Stimulated activated CD4-positive, alpha-beta T cell treated with anti-CD3 and anti-CD28 coated beads, Interleukin-15, amount 100 ng/mL, for 48 hours (primary cell): ENCODE measurements at places on chromosomes 3 and 15.

- DNase-seq, result no peak
Observed at GRCh38 chr15:63353887-63354286, 27.8 kb downstream of the CA12 start.

GRCh38 chr3:109532257-109533216 is 195.2 kb upstream of the DPPA4 start:
- no peak for DNase-seq

DNA sequence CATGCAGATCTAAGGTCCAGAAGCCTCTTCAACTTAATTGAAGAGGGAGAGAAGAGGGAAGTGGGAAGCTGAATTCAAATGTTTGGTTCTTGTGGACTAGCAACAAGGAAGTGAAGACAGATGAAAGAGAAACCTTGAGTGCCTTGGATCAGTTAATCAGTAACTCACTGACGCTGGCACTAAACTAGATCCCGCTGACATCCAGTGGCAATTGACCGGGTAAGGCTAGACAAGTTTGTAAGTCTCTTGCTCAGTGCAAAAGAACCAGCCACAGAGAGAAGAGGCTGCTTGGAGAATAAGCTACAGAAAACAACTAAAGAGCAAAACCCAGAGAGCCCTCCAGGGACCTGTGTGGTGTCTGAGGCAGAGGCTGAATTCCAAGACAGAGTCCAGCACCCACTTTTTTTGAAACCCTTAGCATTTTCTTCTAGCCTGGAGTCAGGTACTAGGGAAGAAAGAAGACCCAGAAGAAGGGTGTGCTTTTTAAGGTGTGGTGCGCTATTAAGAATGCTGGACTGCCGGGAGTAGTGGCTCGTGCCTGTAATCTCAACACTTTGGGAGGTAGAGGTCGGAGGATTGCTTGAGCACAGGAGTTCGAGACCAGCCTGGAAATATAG is 6.9 kb downstream of the PLCH1 start:
- no peak for DNase-seq

GRCh38 chr15:66822576-66822975 is 120.5 kb downstream of the SMAD6 start:
- no peak for DNase-seq

- no peak for DNase-seq
Observed at GRCh38 chr3:139529662-139530061, 9.9 kb downstream of the RBP1 start.

DNA sequence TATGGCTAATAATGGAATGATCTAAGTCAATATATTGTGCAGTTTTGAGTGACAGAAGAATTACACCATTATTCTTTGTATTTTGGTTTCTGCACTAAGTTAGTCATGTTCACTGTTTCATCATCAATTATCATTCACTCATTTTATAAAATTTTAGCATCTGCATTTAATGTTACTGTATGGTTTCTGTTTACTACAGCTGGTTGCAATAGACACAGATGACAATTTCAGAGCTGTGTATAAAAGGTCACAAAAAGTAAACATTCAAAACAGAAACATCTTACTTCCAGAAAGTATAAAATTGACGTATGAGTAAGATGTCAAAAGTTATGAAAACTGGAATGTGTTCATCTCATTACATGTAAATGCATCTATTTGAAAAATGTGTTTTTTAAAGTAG is 111.1 kb upstream of the GBE1 start:
- DNase-seq, result no peak

DNA sequence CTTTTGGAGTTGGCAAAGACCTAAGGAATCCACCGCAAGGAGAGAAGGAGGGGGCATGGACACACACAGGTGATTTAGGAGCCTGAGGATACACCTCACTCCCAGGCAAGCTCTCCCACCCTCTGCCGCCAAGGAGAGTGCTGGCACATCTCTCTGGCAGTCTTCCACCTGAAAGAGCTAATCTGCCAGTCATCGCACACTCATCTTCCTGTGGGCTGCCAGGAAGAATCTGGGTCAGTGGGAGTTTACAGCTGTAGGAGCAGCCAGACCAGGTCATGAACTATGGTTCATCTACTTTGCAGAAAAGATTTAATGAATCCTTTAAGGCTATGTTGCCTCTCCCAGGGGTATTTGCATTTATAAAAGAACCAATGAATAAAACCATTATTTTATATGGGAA is 170.6 kb upstream of the TSC22D2 start:
- no peak for DNase-seq

- no peak for DNase-seq
Observed at GRCh38 chr15:90016721-90017120, 15.6 kb downstream of the ZNF710 start.

DNA sequence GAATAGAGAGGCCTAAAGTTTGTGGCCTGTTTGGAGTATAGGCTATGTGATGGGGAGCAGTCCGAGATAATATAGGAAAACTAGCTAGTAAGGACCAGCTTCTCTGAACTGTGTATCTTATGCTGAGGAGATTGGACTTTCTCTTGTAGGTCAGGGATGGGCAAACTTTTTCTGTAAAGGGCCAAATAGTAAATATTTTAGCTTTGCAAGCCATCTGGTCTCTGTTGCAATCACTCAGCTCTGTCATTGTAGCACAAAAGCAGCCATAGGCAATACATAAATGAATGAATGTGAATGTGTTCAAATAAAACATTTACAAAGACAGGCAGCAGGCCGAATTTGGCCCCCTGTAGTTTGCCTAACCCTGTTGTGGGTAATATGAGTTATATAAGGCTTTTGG is 24.5 kb downstream of the TMOD3 start:
- DNase-seq, result no peak

GRCh38 chr3:31193871-31194270 is 299.4 kb upstream of the GADL1 start:
- DNase-seq, result no peak

- peak; percentile 50 for DNase-seq
Observed at GRCh38 chr15:82849556-82850512, 40.4 kb downstream of the WHAMM start.

GRCh38 chr15:91872356-91873137 is 19.0 kb downstream of the SLCO3A1 start:
- DNase-seq, result no peak

DNA sequence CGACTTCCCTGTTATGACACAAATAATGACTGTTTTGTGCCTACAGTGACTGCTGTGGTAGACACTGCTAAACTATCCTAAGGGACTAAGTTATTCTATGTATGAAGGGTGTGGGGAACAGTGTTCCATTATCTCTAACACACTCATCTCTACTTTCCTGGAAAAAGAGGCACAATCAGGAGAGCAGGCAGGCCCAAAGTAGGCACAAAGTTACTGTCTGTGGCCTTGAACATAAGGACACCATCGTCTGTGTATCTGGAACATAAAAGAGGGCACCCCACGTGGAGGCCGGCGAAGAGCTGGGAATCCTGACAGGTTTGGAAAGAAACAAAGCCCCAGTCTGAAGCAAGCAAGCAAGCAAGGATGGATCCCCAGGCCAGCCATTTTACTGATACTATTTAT is 1.5 kb downstream of the ABCC5 start:
- DNase-seq, result no peak

- DNase-seq, result no peak
Observed at GRCh38 chr15:70280781-70281180, 183.1 kb upstream of the TLE3 start.

- DNase-seq, result peak; percentile 48
Observed at GRCh38 chr3:139111392-139112229, 66.9 kb upstream of the PRR23C start.

- DNase-seq, result no peak
Observed at GRCh38 chr3:5071061-5071460, 51.0 kb upstream of the ARL8B start.

GRCh38 chr15:93848490-93848889 is 382.9 kb upstream of the MCTP2 start:
- no peak for DNase-seq

GRCh38 chr15:73139041-73139743 is 86.9 kb downstream of the NEO1 start:
- DNase-seq, result no peak

GRCh38 chr3:114456742-114457141 is 162.9 kb downstream of the TIGIT start:
- no peak for DNase-seq

DNA sequence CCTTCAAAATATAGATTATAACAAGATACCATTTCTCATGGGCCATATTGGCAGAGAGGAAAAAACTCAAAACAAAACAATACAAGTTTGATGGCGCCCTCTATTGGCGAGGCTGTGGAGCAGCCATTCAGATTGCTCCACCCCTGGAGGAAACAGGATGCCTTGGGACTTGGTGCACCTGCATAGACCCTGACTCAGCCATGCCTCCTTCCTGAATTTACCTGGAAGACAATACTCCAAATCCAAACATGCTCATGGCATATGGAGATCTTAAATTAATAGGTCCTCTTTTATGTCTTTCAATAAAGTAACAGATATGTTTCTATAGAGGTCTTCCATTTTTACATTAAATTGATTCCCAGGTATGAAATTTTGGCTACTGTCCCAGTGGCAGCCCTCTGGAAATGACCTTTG is 90.0 kb downstream of the APBA2 start:
- DNase-seq, result peak; percentile 59

- DNase-seq, result no peak
Observed at GRCh38 chr3:71001303-71001830, 582.2 kb downstream of the FOXP1 start.

- DNase-seq, result no peak
Observed at GRCh38 chr15:62877276-62877857, 165.2 kb upstream of the TPM1 start.

- no peak for DNase-seq
Observed at GRCh38 chr3:101131767-101132166, 138.5 kb upstream of the ABI3BP start.

GRCh38 chr15:81093961-81094360 is 40.1 kb upstream of the CFAP161 start:
- DNase-seq, result no peak

DNA sequence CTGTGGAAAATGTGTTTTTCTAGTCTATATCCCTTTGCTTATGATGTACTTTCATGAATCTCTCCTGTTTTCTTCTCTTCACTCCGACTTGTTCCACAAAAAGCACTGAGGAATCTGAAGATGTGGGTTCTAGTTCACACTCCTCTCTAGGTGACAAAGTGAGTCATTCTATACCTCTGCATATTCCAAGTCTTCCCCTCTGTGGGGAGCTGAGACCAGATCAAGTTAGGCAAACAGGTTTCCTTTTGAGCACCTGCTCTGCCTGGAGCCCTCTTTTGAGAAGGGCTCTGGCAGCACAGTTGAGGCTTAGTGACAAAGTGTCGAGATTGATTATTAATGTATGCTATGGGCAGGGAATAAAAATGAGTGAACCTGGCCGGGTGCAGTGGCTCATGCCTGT is 82.4 kb upstream of the VGLL4 start:
- no peak for DNase-seq

DNA sequence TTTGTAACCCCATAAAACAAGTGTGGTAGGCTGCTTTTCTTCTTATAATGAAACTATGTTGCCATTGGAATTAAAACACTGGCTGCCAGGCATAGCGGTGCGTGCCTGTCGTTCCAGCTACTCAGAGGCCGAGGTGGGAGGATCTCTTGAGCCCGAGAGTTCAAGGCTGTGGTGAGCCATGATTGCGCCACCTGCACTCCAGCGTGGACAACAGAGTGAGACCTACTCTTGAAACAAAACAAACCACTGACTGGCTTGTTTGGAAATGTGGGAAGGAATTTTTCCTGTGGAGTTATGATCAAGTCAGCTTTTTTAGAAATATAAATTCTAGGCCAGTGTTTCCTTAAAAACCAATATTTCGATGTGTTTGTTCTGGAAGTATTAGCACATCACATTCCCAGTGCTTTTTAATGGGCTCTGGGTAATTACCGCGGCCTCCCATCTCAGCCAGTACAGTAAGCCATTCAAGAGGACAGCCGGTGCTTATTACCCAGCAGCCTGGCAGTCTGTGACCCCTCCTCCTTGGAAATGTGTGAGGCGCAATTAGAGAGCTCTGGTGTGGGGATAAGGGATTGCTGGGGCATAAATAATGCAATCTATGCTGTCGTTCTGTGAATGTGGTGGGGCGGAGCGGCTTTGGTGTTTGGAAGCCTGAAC is 58.3 kb upstream of the TRAK1 start:
- no peak for DNase-seq

DNA sequence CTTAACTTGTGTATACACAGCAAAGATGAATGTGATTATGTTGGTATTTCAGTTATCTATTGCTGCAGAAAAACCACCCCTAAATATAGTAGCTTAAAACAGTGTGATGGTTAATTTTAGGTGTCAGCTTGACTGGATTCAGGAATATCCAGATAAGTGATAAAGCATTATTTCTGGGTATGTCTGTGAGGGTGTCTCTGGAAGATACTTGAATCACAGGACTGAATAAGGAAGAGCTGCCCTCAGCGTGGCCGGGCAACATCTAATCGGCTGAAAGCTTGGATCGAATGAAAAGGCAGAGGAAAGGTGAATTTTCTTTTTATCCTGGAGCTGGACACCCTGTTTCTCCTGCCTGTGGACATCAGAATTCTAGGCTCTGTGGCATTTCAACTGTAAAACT is 132.0 kb upstream of the SYNPR start:
- no peak for DNase-seq

- no peak for DNase-seq
Observed at GRCh38 chr3:171056528-171056927, 30.0 kb upstream of the SLC2A2 start.

- no peak for DNase-seq
Observed at GRCh38 chr15:55742498-55742926, 440 bp downstream of the PRTG start.

DNA sequence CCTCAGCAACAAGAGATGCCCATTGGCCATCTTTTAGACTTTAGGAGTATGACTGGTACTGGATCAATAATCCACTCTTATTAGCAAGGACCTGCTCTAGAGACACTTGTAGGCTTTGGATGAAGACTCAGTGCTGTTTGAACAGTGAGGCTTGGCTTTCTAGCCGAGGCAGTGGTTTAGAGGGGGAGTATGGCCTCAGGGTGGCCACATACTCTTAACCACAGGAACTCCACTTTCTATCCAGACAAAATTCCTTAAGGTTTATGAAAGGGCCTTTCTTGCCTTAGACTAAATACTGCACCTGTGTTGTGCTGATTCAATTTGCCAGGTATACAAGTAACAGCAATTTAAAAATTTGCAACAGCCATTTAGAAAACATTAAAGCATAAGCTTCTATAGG is 1046.3 kb downstream of the DIPK2A start:
- no peak for DNase-seq

DNA sequence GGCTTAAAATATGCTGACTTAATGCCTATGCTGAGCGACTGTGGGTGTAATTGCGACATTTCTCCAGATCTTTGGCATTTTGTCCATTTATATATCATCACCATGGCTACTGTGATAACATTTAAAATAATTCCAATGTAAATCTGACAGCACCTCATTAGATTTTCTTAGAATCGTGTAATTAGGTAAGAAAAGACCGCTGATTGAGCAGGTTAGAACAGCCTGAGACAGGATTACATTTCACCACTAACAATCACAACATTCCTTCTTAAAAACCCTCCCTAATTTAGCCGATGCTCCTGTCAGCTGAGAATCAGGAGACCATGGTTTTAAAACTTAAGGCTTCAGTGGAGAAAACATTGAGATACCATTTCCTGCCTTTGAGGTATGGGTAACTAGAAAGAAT is 455.3 kb upstream of the PDZRN3 start:
- no peak for DNase-seq

DNA sequence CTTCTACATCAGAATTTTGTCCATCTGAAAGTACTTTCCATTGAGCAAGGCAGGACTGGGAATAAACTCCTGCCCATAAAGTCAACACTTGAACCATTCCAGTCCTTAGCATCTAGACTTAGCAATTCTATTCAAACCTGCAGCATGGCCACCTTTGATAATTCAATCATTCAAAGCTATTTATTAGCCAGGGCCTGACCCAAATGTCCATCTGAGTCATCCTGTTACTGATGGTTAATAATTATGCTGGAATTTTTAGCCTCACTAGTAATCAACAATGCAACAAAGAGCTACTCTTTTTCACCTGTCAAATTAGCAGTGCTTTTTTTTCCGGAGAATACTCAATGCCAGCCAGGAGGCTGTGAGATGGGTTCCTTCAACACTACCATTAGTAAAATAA is 72.7 kb upstream of the SNRK start:
- no peak for DNase-seq
